WERI-Rb-1 (cell line): ENCODE measurements at places on chromosomes 16 and 17.

DNA sequence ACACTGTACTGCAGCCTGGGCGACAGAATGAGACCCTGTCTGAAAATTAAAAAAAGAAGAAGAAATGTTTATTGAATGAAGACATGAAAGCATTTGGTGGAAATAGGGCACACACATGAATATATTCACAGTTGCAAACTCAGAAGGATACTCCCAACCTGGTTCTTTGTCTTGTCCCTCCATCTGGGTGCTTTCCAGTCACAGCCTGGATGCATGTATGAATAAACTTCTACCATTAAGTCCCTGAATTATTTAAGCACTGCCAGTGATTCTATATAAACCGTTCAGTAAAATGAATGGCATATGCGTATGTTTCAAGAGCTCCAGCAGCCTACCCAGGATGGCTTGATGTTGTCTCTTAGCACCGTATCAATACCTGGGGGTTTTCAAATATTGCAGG, 591.1 kb downstream of the WWOX start:
- no peak for DNase-seq

DNA sequence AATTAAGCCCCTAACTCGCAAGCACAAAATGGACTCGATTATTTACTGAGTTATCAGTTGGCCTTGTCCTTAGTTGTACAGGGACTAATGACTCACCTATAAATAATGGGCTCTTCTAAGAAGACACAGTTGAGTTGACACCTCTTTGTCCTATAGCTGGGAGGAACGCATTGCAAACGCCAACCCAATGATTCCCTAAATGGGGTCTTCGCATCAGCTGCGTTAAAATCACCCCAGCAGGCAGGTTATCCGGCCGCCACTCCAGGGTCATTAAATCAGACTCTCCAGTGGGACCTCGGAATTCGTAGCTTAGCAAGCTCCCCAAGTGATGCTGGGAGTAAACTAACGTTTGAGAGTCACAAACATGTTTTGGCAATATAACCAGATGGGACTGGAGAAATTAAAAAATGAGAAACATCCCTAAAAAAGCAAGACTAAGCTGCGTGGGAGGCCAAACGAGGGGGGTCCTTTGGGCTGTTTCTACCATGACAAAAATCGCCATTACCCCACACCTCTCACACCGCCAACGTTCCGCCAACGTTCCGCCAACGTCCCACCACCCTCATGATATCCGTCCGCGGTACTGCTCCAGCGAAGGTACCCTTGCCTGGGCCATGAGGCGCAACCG, 932 bp upstream of the NFE2L1 start:
- no peak for DNase-seq

DNA sequence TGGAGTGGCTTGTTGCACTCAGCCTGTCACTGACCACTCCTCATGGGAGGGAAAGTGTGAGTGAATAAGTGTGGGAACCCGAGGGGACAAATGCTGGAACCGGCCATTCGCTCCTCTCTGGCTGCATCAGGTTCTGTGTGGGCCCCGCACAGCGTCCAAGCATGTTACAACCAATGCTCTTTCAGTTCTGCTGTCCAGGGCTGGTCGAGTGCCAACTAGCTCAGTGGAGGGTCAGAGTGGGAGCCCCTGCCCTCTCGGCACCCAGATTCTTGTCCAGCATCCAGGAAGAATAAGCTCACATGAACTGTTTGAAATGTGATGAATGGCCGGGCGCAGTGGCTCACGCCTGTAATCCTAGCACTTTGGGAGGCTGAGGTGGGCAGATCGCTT, 48.3 kb upstream of the FBXO47 start:
- no peak for DNase-seq

DNA sequence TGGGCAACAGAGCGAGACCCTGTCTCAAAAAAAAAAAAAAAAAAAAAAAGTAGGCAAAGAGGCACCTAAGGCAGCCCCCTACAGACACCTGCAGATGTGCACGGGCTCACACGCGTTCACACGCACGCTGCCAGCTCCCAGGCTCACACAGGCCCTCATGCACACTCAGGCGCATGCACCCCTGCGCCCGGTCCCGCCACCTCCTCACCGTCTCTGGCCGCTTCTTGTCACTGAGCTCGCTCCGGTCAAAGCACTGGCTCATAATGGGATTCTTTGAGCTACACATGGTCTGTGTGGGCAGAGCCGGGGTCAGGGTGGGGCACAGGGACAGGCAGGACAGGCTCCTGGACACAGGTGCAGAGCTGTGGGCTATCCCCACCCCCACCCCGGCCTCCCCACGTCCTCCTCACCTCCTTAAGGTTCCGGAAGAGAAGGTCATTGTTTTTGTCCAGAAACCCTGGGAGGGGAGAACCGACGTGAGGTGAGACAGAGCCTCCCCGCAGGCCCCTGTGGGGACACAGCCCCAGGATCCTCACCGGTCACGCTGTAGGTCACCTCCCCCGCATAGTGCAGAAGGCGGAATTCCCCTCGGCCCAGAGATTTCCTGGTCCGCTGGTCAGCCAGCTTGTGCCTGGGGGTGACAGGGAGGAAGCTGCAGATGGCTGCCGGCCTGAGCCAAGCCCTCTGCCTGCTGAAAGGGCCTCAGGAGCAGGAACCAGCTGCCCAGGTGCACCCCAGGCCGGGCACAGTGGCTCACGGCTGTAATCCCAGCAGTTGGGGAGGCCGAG, 17.9 kb downstream of the MYO1C start:
- DNase-seq, result peak; percentile 43

- no peak for DNase-seq
Observed at GRCh38 chr17:54666559-54666958, 234.1 kb upstream of the TOM1L1 start.

DNA sequence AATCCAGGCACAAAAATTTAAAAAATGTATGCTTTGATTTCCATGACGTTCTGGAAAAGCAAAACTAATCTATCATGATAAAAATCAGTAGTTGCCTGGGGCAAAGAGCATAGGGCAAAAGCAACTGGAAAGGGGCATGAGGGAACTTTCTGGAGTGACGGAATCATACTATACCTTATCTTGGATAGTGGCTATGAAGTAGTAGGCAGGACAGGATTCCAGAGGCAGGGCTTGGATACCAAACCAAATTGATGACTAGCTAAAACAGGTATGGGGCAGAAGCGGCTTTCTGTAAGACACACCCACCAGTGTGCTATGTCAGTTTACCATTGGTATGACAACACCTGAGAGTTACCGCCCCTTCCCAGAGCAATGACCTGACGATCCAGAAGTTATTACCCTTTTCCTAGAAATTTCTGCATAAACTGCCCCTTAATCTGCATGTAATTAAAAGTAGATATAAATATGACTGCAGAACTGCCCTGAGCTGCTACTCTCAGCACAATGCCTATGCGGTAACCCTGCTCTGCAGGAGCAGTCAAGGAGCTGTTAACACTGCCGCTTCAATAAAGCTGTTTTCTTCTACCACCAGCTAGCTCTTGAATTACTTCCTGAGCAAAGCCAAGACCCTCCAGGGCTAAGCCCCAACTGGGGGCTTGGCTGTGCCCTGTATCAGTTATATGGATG, 56.7 kb downstream of the CFDP1 start:
- DNase-seq, result no peak

- no peak for DNase-seq
Observed at GRCh38 chr16:55239723-55240122, 84.3 kb upstream of the IRX6 start.

- DNase-seq, result no peak
Observed at GRCh38 chr16:10240854-10241613, 58.8 kb upstream of the GRIN2A start.

- DNase-seq, result no peak
Observed at GRCh38 chr16:12026741-12027490, 50.4 kb downstream of the SNX29 start.

DNA sequence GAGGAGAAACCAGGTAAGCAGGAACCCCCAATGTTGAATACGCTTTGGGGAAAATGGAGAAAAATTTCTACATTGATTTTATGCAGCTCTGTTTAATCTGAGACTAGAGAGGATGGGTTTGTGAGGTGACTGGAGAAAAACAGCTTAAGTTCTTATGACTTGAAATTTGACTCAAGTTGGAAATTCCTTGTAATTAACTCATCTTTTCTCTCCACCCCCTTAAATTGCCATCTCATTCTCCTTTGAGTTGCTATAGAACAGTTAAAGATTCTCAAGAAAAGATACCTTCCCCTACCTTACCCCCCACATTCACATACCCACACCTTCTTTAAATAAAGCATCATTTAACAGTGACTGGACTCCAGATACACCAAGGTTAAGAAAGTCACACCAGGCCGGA, 24.2 kb downstream of the ZNRF1 start:
- DNase-seq, result no peak

GRCh38 chr16:53129281-53130158, 74.7 kb downstream of the CHD9 start:
- no peak for DNase-seq

- DNase-seq, result no peak
Observed at GRCh38 chr17:44211281-44212265, 7.9 kb downstream of the UBTF start.

- DNase-seq, result no peak
Observed at GRCh38 chr17:17356931-17357270, 53.7 kb downstream of the NT5M start.

GRCh38 chr17:9767432-9767991, 23.9 kb downstream of the DHRS7C start:
- DNase-seq, result no peak

DNA sequence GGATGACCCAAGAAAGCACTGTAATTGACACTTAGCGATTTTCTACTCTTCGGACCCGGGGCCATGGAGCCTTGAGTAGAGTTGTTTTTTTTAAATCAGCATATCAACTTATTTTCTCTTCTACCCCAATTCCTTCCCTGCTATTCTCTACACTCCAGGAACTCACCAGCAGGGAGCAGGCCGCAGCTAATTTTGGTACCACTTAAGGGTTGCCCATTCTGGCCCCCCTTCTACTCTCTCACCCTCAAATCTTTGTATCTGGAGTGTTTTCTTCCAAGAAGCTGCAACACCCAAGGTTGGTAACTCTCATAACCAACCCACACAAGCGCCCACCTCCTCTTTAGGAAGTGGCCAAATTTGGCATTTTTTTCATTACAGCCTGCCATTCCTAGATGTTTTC, 5.5 kb upstream of the ERAL1 start:
- DNase-seq, result no peak

GRCh38 chr16:58661199-58661830, 23.3 kb downstream of the SLC38A7 start:
- peak; percentile 60 for DNase-seq

DNA sequence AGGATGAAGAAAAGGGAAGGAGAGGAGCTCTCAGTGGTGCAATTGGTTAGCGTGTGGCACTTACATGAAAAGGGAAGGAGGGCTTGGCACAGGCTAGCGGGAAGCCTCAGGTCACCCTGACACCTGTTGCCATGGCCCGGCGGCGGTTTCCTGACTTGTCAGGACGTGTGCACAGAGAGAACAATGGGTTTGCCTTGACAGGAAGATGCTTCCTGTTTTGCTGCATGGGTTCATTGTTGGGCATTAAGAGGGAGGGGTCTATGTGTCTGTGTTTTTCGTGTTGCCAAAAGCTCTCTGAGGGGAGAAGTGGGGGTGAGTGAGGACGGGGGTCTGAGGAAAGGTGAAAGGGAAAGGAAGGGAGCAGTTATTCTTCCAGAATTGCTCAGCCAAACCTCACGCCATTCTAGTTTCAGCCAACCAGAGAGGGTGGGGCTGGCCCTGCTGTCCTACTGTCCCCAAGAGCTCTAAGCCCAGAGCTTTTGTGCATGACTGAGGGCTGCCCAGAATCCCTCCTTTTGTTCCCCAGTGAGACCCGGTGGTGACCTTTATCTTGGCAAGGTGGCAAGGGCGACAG, 17.1 kb upstream of the CCR7 start:
- DNase-seq, result no peak

DNA sequence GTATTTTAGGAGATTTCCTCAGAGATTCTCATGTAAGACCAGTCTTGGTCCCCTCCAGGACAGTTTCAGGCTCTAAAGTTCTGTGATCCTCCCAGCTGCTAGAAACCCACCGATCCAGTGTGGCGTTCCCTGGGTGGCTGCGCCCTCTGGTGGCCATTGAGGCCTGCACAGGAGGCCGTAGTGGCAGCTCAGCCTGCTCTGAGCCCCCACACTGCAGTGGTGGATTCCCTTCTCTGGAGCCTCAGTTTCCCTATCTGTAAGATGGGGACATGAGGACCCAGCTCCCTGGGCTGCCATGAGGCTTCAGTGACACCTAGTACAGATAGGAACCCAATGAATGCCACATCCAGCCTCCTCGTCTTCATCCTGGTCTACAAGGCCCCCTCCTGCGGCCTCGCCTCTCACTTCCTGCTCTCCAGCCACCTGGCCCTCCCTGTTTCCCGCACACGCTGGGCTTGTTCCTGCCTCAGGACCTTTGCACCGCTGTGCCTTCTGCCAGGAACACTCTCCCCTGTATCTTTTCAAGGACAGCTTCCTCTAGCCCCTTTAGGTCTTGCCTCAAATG, 16.5 kb downstream of the CCDC102A start:
- DNase-seq, result peak; percentile 84

DNA sequence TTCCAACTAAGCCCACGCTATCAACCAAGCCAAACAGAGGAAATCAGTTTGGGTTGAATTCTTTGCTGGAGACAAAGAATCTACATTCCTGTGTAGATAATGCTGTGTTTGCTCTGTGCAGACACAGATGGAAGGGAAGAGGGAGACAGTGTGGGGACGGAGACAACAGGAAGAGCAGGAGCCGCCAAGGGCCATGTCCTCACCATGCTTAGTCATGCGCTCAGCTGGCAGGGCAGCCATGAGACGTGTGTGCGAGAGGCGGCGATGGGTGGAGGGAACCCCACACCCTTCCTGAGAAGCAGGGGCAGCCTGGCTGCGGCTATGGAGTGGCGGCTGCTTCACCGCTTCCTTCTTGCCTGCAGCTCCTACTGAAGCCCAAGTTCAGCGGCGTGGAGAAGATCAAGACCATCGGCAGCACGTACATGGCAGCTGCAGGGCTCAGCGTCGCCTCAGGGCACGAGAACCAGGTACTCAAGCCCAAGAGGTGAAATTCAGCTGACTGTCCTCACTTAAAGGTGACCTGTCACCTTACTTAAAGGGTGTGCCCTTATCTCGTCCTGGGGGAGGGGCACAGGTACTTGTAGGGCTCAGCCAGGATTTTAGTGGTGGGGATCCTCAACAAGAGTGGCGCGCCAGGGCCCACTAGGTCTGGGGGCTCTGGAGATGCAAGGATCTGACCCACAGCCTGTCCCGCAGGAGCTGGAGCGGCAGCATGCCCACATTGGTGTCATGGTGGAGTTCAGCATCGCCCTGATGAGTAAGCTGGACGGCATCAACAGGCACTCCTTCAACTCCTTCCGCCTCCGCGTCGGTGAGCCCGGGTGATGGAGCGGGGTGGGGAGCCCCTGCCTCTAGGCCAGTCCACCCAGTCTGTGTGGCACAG, 47.5 kb downstream of the ADCY7 start:
- DNase-seq, result no peak

GRCh38 chr16:54821731-54822130, 108.9 kb upstream of the IRX5 start:
- DNase-seq, result no peak

- peak; percentile 39 for DNase-seq
Observed at GRCh38 chr16:4624827-4625559, 367 bp downstream of the MGRN1 start.
